ENCODE measurements at places on chromosomes 2 and 18. TPM values are rescaled to one million over a fixed set of nuclear protein-coding genes. Genes with fewer than 3 reads are reported as not detected.

NHEJ1 gene
- 18.6 TPM for total RNA-seq

MFSD2B gene
- total RNA-seq, result 0.59 TPM

DLX1 gene
- not detected for total RNA-seq

PSMA8 gene
- total RNA-seq, result not detected

GPR75 gene
- 0.67 TPM for total RNA-seq

CPLX4 gene
- not detected for total RNA-seq

DSEL gene
- total RNA-seq, result 18.0 TPM

Measured in bronchus fibroblast of lung (primary cell).